ENCODE measurements at places on chromosomes 7 and 10.

DNA sequence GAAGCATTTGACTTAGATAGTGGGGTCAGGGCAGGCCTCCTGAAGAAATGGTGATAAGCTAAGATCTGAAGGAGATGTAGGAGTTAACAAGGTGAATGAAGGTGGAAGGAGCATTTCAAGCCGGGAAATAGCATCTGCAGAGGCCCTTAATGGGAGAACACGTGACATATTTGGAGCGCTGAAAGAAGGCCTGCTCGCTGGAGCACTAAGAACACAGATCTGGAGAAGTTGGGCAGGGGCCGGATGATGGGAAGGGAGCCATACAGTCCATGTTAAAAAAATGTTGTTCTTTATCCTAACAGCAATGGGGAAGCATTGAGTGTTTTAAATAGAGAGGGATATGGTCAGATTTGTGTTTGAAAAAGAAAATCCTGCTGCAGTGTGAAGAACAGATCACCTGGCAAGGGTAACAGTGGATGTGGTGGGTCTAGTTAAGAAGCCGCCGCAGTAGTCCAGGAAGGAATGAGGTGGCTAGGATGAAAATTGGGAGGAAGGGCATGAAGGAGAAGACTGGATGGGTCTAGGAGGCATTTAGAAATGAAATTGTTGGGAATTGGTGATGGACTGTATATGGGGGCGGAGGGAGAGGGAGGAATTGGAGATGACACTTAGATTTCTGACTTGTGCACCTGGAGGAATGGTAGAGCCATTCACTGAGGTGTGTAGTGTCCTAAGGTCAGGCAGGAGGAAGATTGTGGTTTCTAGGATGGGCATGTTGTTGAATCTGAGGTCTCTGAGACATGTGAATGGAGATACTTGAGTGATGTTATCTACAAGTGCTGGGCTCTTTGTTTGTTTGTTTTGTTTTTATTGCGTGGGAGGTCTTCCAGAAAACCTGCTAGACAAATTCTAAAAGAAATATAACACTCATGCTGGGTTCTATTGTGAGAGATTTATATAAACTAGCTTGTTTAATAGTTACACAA is 58.4 kb downstream of the MET start:
- no peak for DNase-seq

GRCh38 chr7:117190746-117191435 is 132.0 kb downstream of the WNT2 start:
- DNase-seq = no peak

GRCh38 chr7:44678101-44678470 is 70.6 kb upstream of the ZMIZ2 start:
- no peak for DNase-seq

DNA sequence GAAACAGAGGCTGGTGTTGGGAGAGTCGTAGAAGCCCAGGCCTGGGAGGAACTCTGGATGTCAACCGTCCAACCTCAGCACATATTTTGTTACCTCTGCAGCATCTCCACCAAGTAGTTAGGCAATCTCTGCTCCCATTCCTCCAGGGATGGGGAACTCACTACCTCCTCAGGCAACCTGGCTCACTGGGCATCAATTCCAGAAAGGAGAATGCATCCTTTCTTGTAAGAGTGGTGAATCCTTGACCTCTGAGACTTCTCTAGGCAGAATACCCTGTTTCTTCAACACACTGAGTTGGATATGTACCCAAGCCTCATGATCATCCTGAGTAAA is 136.7 kb upstream of the ZMIZ1 start:
- no peak for DNase-seq

DNA sequence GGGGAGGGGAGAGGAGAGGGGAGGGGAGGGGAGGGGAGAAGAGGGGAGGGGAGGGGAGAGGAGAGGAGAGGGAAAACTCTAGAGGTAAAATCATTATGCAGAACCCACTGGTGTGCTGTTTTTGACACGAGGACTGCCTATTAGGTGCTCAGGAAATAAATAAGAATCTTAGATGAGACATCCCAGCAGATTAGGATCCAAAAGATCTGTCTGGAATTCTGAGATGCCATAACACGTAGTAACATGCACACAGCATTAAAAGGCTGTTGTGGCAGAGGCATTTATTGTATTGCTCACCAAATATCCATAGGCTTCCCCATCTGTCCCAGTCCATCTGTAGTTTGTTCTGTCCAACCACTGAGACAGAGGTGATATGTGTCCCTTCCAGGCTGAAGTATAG is 40.8 kb upstream of the KMT2E start:
- DNase-seq = peak; percentile 24

GRCh38 chr10:76440426-76440825 is 1009.0 kb downstream of the LRMDA start:
- no peak for DNase-seq

DNA sequence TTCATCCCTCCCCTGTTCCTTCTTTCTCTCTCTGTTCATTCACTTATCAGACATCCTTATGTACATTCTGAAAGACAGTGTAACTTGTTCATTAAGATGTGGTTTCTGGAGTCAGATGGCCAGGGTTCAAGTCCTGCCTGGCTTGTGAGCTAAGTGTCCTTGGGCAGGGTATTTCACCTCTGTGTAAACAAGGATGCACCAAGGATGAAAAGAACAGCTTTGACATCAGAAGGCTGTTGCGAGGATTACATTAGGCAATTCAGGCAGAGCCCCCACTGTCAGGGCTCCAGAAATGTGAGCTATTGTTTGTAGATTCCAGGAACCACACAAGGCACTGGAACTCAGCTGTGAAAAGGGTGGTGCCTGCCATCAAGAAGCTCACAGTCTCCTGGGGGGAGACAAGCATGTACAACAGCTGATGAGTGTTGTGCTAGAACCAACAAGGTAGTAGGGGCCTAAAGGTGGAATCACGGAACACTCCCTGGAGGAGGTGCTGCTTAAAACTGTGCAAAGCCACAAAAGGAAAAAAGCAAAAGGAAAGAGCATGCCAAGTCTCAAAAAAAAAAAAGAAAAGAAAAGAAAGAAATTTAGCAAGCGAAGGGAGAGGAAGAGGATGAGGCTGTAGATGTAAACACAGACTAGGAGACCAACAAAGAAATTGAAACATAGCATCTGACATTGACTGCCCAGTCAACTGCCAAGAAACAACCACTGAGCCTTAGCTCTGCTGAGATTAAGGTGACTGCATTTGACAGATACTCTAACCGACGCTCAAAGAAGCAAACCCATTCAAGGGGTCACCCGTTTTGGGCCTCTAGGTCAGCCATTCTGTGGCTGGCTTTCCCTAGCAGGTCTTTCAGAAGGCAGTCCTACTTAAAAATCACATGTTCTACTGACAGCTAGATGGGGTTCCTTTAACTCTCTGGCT is 12.5 kb downstream of the PDLIM1 start:
- DNase-seq = no peak

DNA sequence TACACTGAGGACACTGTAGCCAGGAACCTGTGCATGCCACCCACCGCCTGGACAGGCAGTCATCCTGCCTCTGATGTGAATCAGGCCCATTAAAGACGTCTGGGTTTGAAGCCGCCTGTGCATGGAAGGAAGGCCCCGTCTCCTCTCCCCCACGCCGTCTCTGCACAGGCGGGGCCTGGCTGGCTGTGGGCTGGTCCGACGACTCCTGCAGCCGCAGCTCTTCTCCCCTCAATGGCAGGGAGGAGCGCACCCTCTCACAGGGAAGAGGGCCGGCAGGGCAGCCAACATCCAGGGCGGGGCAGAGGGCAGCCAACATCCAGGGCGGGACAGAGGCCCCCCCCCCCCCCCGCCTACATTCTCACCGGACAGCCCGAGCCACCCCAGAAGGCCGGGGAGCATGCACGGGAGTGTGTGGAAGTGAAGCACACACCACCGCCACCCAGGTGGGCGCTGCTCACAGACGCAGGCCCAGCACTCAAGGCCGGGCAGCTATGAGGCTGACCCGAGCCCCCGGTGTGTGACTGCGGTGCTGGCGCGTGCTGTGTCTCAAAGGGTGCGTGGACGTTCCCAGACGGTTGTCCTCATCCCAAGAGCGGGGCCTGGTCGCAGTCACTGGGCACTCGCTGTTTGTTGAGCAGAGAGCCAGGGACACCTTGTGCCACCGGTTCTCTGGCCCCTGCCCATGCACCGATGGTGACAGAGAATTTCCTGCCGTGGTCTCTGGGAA is 19.1 kb downstream of the DPYSL4 start:
- no peak for DNase-seq

All from NCI-H1694 treated with DMSO at 0.1 percent for 48 hours (cell line).